ENCODE measurements at places on chromosomes 1 and 21.

DNA sequence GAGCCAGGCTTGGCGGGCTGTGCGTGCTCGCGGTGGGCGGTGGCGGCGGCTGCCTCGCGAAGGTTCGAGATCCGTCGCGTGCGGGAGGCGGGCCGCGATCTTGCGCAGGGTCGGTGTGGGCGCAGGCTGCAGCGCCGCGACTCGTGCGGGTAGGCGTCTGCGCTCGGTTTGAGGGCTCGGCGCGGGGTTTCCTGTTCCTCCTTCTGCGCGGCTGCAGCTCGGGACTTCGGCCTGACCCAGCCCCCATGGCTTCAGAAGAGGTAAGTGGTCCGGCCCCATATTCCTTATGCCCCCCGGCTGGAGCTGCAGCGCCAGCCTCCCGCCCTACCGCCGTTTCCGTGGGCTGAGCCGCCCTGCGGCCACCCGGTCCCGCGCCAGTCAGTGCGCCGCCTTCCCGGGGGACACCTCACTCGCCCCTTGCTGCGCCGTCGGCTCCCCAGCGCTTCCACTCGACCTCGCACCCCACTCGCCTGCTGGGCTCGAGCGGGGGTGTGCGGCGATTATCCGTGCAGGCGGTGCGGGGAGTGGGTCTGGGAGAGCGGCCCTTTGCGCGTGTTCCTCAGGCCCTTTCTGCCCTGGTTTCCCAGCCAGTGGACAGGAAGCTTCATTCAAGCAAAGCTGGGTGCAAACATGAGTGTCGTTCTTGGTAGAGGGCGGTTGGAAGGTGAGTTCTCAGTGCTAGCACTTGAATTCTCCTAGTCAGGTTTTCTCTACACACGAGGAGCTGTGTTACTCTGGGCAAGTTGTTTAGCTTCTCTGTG is at the start of gene CACYBP:
CACYBP (plus strand) TSS at position 12 of the 761 bp plus-strand sequence; CDS start at position 246, 234 bp downstream.
- DNase-seq = no peak

DNA sequence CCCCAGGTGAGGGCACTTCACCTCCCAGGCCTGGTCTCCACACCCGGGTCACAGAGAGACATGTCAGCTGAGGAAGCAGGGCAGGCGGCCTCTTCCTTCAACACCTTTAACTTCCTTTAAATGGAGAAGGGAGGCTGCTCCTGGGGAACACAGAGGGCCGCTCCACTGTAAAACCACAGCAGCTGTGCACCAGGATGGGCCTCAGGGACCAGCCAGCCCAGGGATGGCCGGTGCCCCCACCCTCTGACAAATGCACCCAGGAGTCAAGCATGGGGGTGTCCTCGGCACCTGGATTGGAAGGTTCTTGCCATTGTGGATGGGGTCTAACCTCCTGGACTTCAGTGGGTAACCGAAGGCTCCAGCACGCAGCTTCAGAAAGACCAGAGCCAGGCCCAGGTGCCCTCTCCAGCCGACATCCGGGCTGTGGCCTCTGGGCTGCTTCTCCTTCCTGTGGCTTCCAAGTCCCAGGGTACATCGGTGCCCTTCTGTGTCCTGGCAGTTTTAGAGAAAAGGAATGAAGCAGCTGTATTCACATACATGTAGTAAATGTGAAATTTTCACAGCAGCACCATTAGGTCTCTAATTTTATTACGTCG is 121.7 kb upstream of the COL6A1 start:
- DNase-seq = no peak

- DNase-seq = no peak
Measured at GRCh38 chr1:22597301-22597965, 34.1 kb downstream of the EPHA8 start.

DNA sequence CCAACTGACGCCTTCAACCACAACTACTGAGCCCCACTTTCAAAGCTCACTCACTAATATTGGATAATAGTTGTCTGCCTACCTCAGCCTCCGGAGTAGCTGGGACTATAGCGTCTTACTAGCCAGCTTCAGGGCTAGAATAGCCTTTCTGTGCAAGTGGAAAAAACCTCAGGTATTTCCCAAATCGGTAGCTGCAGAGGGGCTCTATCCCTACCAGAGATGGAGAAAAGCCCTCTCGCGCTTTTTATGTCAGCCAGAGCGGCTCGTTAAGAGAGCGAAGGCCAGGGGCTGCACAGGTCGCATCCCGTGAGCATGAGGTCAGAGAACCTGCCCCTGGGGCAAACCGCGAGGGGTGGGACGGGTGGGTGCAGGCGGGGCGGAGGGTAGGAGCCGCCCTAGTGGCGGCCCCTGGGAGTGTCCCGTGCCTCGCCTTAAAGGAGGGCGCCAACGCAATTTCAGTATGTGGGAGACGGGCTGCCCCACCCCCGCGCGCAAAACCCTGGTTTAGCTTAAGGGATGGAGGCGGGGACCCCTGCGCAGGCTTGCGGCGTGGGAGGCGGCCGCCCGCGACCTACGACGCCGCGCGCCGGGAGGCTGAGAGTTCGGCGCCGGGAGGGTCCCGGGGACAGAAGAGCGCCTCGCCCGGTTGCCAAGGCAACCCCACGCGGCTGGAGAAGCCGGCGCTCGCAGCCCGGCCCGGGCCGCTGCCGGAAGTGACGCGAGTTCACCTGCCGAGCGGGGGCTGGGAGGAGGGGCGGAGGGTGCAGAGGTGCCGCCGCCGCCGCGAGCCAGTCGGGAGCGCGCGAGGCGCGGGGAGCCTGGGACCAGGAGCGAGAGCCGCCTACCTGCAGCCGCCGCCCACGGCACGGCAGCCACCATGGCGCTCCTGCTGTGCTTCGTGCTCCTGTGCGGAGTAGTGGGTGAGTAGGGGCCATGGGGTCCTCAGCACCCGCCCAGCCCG is at the start of gene CXADR:
CXADR (plus strand) TSS at position 791 of the 961 bp plus-strand sequence; CDS start at position 878, 87 bp downstream.
- peak; percentile 48 for DNase-seq

GRCh38 chr1:33634806-33635205 is 162.4 kb downstream of the ZSCAN20 start:
- peak; percentile 17 for DNase-seq

DNA sequence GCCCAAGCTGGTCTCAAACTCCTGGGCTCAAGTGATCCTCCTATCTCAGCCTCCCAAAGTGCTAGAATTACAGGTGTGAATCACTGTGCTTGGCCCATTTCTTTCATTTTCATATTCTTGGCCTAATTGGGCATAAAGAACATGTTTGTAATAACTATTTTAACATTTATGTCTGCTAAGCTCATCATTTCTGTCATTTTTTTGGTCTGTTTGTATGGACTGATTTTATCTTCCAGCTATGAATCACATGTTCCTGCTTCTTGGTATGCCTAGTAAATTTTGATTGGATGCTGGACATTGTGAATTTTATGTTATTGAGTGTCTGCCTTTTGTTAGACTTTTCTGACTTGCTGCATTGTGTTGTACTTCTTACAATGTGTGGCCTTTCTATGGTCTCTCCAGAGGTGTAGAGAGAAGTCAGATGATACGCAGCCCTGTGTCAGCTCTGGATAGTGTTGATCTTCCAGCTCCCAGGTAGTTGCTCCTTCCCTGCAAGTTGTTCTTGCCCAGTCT is 39.0 kb upstream of the PPM1J start:
- no peak for DNase-seq
